ENCODE measurements at places on chromosomes 3 and 15.

- DNase-seq: no peak
These were observed 177.8 kb downstream of the ADAMTS17 start for GRCh38 chr15:100163961-100164360.

DNA sequence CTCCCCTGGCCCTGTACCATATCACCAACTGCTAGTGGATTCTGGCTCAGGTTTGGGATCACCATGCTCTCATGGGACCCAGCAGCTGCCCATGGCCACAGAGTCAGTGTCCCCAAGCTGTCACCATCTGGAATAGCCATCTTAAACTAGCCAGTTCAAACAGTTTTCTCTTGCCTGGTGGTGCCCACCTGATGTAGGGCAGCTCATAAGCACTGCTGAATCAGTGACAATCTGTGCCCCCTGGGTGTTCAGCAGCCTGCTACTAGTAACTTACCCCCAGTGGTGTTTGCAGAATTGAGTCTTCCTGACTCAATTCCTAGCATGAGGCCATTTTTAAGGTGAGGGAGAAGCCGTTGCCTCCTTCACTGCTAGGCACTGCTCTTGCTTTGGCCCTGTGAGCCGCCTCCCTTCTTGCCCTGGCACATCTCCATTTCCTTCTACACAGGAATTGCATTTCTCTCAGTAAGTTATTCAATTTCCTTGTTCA, 7.9 kb downstream of the RPSA start:
- DNase-seq: peak; percentile 49

GRCh38 chr15:36373550-36373949, 205.9 kb upstream of the CDIN1 start:
- DNase-seq: no peak

DNA sequence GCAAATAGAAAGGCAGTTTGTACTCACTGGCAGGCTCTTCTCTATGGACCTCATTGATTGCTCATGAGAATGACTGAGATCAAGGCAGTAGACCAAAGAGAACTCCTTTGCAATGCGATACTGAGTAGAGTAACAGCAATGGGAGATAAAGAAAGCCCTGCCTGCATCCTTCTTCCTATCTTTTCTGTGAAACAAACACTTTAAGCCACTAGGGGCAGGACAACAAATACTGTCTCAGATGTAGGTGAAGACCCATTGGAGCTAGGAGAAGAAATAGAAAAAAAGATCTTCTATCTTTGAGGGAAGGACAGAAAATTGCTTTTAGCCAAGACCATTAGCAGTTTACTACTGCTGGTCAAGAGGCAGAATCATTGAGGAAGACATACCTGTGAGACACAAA, 117.6 kb upstream of the IGSF10 start:
- no peak for DNase-seq

DNA sequence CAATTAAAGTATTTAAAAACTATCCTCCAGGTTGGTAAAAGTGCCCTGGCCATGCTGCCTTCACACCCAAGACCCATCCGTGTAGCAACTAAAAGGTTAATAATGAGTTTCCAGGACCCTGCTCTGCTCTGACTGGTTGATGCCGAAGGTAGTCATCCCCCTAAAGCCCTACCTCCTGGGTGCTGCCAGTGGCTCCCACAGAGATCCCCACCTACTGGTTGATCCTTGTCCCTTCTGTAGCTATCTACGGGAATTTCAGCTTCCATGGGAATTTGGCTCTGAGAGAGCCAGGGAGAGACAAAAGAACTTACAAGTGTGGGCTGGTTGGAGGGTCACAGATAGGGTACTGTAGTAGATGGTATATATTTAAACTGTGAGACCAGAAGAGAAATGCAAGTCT, 110.6 kb upstream of the NANOGP8 start:
- no peak for DNase-seq

DNA sequence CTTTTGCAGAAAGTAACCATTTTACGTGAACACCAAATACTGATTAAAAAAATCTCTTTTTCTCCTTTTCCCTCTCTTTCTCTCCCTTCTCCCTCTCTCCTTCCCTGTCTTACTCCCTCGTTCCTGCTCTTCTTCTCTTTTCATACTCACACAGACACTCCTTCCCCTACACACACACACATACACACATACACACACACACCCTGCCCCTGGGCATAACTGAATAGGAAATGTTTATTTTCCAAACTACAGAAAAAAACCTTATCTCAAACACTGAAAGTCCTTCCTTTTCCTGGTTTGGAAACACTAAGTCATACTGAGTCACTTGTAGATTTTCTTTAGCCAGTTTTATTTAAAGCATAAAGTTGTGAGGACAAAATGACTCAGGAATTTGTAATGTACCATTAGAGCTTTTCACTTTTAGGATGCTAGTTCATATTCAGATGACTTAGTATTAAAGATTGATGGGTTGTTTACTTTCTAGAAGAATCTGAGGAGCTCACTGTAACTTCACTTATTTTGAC, 62.4 kb downstream of the MBNL1 start:
- peak; percentile 57 for DNase-seq

GRCh38 chr3:11195721-11196332, 41.5 kb downstream of the HRH1 start:
- no peak for DNase-seq

- DNase-seq: no peak
These were observed 130.6 kb downstream of the IGF1R start for GRCh38 chr15:98778960-98779359.

DNA sequence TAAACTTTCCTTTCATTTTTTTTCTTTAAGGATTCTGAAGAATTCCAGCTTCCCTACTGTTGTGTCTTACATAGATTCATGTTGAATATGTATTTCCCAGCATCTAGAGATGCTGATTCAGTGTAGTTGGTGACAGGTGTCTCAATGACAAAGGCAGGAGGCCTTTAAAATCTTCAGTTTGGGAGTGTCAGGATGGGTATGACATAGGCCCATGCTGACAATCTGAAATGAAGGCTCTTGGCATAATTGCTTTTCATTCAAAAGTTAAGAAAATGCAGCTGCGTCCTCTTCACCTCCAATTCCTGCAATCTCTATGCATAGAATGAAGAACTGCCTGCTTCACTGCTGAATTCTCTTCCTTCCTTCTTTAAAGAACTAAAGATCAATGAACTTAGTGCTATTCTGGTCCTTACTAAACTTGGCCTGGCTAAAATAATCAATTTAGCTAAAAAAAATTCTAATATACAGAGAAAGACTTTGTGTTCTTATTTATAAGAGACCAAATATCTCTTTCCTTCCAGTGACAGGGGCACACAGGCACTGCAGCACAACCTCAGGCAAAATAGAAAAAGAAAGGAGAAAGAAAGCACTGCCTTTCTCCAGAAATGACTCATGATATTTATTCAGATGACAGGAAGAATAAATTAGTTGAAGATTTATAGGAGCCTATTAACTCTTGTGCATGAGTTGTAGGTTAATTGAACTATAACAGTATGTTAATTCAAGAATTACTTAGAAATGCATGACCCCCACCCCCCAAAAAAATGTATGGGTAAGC, 152.6 kb upstream of the GBE1 start:
- DNase-seq: no peak

DNA sequence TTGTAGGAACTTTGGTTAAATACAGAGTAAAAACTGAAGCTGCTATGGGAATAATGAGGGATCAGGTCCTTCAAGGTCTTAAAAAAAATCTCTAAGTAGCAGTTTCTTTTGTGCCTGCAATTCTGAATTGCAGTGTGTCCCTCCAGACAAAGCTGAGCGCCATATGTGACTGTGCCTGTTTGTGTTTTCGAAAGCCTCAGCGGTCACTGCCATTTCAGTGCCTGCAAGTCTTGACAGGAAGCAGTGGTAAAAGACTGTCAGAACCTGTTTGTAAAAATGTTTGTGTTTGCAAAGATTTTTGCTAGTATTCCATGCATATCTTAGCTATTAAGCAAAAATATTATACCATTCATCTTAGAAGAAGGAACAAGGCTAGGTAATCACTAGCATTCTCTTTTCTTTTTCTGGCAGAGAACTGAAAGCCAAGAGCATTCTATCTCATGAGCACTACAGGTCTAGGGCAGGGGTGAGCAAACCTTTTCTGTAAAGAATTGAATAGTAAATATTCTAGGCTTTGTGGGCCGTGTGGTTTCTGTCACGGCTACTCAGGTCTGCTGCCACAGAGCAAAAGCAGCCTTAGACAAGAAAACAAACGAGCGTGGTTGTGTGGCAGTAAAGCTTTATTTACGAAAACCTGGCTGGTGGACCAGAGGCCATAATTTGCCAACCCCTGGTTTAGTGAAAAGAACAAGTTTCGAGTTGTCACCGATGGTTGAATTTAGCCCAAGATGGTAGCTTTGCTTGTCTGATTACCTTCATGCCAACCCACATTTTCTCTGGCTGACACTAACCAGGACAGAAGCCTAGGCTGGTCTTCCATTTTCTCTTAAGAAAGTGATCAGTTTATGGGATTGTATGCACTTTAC, 134.4 kb downstream of the CACNA1D start:
- DNase-seq: no peak

DNA sequence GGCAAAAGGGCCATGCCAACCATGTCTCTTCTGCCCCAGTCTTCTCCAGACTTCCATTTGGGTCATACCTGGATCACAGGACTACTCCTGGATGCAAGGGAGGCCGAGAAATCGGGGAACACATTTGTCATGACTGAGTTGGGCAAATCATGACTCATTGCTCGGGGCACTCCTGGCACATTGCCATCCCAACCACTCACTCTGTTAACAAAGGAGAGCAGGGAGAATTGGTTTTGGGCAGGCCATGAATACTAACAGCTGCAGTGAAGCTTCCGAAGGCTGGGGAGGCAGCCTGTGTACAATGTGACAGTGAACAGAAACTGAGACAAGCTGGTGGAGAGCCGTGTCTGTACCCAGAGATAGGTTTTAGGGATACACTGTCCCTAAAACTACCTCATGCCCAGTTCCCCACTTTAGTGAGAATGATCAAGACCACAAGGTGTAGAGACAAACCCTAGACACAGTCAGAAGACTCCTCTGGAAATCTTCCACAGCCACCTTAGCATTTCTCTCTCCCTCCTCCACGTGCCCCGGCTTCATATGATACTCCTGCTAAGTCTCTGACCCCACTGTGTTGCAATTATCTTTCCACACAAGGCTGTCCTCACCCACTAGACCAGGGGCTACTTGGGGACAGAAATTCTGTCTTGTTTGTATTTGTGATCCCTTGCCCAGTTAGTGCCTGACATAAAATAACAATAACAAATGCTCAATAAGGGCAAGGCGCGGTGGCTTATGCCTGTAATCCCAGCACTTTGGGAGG, 10.5 kb upstream of the BUB1B start:
- DNase-seq: peak; percentile 80

- peak; percentile 75 for DNase-seq
These were observed 682 bp downstream of the ETFA start for GRCh38 chr15:76310475-76311099.

GRCh38 chr3:175608356-175608755, 749.2 kb downstream of the NAALADL2 start:
- DNase-seq: no peak

DNA sequence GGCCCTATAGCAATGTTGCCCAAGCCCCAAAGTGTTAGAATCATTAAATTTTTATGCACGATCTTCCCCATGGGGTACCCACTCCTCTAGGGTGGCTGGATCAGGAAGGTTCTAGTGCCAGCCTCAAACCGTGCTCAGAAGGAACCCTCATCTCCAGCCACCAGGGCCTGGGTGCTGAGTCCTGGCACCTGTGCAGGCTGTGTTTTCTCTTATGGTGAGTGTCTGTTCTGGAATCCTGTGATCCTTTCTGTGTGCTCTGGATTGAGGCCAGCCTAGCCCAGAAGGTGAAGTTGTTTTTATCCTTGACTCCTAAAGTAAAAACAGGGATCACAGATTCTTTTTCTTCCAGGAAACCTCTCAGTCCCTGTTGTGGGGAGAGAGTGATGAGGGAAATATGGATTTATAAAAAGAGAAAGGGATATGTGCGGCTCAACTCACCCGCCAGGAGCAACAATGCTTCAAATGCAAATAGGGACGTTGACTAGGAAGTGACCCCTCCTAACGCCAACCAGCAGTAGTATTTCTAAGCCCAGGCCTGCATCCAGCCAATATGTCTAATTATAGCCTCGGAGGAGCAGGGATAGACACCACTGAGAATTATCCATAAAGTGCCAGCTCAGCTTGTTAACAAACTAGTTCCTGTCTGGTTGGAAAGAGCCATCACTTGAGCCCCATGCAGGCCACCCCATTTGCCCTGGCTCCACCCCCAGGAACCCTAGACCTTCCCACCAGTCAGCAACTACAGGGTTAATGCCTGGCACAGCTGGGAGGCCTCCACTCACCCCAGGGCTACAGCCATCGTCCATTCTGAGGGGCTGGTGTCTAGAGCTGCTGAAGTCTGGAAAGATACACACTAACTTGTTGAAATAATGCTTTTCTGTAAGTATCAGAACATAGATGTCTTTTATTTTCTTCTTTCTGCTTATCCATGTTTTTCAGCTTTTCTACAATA, 513.5 kb upstream of the PROK2 start:
- DNase-seq: no peak

GRCh38 chr3:32797776-32798175, 20.0 kb upstream of the TRIM71 start:
- DNase-seq: no peak

GRCh38 chr3:2311022-2311421, 212.4 kb downstream of the CNTN4 start:
- DNase-seq: no peak

GRCh38 chr3:157953565-157953964, 152.7 kb downstream of the SHOX2 start:
- DNase-seq: no peak

DNA sequence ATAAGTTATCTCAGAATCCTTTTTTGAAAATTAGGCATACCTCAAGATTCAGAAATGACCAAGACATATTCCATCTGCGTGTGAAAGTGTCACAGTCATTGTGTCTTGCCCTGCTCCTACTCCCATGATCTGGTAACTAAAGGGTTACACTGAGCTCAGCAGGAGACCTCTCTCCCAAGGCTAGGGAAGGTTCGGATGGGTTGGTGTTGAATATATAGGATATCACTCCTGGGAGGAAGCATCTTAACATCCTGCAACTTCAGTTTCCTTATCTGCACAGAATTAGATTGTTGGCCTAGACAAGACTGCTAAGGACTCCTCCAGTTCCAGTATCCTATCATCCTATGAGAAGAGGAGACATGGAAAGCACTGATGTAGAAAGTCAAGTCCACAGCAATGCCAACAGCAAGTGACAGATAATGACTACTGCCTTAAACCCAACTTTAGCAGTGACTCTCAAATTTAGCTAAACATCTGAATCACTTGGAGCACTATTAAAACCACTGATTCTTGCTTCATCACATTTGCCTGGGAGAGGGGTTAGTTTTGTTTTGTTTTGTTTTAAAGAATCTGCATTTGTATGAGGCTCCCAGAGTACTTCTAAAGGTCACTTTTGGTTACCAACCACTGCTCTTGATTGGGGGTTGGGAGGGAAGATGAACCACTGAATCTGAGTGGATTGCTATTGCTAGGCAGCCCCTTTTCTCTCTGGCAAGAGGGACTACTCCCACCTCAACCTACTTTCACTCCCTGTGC, 9.7 kb downstream of the ADAMTS9 start:
- DNase-seq: no peak

DNA sequence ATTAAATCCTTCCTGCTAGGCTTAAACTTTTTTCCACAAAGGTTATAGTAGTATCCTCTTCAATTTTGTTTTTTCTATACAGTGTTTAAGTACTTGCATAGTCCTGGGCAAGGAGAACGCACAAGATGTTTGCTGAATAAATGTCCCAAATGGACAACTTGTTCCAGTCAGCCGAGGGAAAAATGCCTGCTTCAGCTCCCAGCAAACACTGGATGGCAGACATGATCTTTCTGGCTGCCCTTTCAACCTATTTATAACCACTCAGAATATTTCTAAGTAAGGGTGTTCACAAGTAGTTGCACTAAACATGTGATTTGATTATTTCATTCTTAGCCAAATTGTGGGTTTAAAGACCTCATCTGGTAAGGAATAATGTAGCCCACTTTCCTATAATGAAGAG, 29.8 kb downstream of the GNB4 start:
- DNase-seq: peak; percentile 54

Measured in hematopoietic multipotent progenitor cell treated with erythropoietin and hydrocortisone succinate and interleukin-3 and kit ligand, for 4 days (in vitro differentiated cells).